ENCODE measurements at places on chromosomes 4 and X. TPM values are rescaled to one million over a fixed set of nuclear protein-coding genes. Genes with fewer than 3 reads are reported as not detected.

DNA sequence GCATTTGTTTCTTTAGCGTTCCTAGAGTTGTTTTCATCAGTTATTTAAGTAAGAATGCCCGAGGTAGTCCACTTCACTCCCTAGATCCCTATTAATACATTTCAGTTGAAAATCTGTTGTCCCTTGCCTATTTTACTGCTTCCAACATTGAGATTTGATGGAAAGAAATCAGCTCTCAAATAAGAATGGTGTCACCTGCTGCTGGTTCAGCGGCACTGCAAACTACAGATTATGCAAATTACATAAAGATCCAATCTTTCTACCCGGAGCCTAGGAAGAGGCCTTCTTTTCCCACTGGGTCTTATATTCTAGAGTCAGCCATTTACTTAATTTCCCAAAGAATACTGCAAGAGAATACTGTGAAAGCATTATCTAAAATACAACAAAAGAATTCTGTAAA lies 597.6 kb upstream of the MAGEB2 start:
- no peak for DNase-seq

DNA sequence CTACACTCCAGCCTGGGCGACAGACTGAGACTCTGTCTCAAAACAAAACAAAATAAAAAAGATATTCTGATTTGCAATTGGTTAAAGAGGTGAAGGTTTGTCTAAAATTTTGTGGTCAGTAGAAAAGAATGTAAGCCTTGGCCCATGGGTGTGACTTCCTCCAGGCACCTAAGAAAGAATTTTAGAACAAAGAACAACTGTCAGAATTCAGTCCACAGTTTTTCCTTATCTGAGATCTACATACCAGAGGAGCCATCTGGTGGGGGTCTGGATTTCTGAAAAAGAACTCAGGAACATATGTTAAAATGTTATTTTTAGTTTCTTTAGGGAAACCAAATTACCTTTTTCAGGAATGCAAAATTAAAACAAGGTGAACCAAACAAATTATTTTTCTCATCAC lies 434.1 kb downstream of the ANKRD50 start:
- peak; percentile 59 for DNase-seq

DNA sequence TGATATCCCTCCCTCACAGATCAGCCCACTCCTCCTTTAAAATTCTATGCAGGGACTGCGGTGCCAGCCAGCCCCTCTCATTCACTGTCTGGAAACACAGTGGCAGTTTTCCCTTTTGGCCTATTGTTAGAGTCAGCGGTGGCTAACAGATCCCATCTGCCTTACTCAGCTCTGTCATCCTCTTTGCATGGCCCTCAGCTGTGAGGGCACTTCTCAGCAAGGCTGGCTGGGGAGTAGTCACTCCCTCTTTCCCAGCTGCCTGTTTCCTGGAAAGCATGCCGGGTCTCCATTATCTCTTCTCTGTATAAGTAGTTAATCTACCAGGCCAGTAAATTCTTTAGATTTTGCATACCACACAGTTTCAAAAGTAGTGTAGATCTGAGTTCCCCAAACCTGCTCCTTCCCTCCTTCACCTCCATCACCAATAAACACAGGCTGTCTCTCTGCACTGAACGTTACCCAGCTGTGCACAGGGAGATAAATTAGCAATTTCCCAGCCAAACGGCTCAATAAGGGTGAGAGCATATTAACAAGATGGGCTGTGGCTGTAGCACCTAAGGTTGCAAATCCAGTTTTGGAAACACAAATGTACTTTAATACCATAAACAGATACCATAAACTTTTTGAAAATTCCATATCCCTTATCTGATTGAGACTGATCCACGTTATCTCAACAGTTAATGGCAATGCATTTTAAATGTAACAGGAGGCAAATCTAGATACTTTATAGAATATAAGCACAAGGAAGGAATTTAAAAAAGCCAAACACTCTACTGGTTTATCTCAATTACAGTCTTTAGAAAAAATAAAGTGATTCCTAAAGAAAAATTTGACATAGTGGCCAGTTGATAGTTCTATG lies 229.3 kb downstream of the ANKRD50 start:
- DNase-seq: no peak

DNA sequence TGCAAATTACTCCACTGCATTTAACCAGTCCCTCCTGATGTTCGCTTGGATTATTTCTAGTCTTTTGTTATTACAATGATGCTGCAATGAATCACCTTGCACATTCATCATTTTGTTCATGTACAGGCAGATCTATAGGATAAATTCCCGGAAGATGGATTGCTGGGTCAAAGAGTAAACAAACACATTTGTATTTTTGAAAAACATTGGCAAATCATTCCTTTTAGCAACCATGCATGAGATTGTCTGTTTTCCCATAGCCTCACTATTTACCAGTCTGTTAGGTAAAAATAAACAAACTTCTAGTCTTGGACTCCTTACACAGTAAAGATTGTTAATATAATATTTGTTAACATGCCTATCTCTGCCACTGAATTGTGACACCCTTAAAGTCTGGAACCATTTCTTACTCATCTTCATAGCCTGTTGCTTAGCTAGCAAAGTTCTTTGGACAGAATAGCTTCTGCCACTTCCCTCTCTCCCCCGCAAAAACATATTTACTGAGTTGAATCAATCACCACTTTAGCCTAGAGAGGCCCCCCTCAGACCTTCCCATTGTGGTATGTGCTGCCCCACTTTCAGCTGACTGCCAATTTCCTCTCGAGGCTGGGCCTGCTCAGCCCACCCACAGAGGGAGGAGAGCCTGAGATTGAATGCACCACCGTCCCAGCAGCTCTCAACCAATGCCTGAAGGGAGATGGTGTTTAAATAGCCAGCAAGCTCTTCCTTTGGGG lies 108.4 kb upstream of the ATXN3L start:
- DNase-seq: peak; percentile 83

- DNase-seq: peak; percentile 22
Observed at GRCh38 chr4:186190581-186191199, 677 bp upstream of the CYP4V2 start.

GRCh38 chr4:8314691-8315255 lies 45.2 kb downstream of the HTRA3 start:
- no peak for DNase-seq

- no peak for DNase-seq
Observed at GRCh38 chrX:24229400-24229879, 79.9 kb downstream of the ZFX start.

DNA sequence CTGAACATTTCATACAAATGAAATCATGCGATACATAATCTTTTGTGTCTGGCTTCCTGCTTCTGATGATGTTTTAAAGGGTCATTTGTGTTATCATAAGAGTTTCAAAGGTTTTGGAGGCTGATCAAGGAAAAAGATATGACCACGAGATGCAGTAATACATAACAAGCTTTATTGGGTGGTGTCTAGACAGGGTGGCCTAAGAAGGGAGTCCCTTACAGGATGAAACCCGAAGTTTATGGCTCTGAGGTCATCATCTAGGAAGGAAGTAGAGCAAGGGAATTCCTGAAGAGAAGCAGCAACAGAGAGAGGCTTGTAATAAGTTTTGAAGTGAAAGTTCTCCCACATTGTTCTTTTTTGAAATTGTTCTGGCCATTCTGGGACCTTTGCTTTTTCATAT lies 40.8 kb upstream of the SOD3 start:
- no peak for DNase-seq

DNA sequence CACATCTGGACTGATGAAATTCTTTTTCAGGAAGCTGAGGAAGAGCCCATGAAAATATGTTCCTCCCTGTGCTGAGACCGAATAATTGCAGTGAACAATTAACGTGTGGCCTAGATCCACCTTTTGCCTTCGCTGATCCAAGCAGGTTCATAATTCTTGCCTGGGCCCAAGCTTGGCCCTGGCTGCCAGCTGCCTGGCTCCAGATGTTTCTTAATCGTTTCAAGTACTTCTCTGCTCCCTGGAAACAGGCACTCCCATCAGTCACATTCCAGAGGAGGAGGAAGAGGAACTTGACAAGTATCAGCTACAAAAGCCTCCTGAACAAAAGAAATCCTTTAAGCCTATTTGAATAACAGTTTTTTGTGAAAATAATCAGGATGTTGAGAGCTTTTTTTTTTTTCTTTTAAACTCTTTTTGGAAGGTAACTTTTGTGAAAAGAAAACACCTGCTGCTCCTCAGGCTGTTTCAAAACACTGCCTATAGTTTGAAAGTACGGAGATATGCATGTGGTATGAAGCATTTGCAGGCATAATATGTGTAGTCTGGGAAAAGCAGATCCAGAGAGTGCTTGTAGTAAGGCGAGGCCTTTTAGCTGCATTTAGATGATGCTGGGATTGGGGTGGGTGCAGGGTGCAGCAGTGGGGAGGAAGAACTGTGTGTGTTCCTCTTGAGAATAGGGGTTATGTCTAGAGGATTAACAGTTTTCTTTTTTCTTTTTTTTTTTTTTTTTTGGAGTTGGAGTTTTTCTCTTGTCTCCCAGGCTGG lies 154.4 kb downstream of the PTTG2 start:
- no peak for DNase-seq

The CLIC2 gene
- total RNA-seq: 4.8 TPM

The LRRC66 gene
- not detected for total RNA-seq

The FGFR3 gene
- total RNA-seq: 12.4 TPM

The CDKL5 gene
- total RNA-seq: 1.6 TPM

The RBMXL3 gene
- not detected for total RNA-seq

The SHOX gene
- total RNA-seq: not detected

The HDAC8 gene
- total RNA-seq: 30.2 TPM

The NHS gene
- 3.0 TPM for total RNA-seq

All from A172 (cell line).